ENCODE measurements at places on chromosomes 12 and 14.

DNA sequence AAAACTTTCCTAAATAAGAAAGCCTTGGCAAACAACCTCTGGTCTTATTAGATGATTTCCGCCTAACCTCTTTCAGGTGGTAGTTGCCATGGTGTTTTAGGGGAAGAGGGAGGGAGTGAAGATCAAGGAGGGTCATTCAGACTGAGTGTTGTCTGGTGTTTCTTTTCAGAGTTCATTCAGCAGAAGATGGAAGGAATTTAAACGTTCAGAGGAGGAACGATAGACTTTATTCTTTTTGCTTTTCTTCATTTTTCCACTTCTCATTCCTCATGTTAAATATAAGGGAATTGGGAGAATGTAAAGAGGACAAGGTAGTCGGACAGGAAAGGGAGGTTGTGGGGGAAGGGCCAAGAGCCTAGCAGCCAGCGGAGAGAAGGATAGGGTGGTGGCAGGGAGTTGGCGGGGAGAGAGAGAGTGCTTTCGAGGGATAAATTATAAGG, 17.4 kb upstream of the SALL2 start:
- DNase-seq, result no peak

- no peak for DNase-seq
These were observed 20.2 kb upstream of the PELI2 start for GRCh38 chr14:56098021-56098420.

- no peak for DNase-seq
These were observed 2.9 kb downstream of the RDH12 start for GRCh38 chr14:67704484-67705089.

DNA sequence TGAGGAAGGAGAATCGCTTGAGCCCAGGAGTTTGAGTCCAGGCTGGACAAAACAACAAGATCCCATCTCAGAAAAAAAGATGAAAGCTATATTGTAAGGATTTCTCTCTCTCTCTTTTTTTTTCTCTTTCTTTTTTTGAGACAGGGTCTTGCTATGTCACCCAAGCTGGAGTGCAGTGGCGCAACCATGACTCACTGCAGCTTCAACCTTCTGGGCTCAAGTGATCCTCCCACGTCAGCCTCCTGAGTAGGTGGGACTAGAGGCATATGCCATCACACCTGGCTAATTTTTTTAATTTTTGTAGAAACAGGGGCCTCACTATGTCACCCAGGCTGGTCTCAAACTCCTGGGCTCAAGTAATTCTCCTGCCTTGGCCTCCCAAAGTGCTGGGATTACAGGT, 5.8 kb upstream of the MRPL42 start:
- peak; percentile 26 for DNase-seq

DNA sequence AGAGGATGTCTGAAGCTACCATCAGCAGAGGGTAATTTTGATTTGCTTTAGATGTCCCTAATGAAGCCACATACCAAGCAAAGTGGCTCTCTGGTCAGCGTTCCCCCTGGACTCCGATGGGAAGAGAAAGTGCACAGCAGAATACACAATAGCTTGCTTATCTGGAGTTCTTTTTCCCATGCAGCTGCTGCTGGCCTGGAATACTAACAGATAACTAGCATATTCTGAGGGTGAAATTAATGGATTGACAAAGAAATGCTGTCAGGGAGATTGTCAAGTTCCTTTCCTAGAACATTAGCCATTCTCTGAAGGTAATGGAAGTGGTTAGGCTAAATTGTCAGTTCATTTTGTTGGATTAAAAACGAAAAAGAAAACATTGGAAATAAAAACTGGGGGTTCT, 391.3 kb downstream of the FLRT2 start:
- no peak for DNase-seq

GRCh38 chr14:89617481-89618329, 200.7 kb upstream of the FOXN3 start:
- DNase-seq, result no peak

GRCh38 chr12:47900131-47901062, 4.4 kb downstream of the VDR start:
- no peak for DNase-seq

GRCh38 chr12:3123729-3124128, 46.5 kb downstream of the TSPAN9 start:
- DNase-seq, result no peak

DNA sequence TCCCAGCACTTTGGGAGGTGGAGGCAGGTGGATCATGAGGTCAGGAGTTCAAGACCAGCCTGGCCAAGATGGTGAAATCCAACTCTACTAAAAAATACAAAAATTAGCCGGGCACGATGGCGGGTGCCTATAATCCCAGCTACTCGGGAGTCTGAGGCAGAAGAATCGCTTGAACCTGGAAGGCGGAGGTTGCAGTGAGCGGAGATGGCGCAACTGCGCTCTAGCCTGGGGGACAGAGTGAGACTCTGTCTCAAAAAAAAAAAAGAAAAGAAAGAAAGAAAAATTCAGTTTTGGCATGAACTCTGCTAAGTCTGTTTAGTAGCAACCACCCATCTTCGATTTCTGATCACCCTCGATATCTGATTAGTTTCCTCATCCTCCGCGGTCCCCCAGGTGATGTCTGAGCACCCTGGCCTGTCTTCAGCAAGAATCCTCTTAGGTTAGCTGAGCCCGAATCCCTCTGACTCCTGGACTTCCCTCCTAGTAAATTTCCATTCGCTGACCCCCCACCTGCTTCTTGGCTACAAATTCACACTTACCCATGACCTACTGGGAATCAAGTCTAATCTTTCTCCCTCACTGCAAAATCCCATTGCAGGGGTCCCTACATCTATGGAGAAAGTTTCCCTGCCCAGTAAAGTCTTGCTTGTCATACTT, 879 bp upstream of the HSPB8 start:
- DNase-seq, result no peak

- no peak for DNase-seq
These were observed 425.7 kb downstream of the ATP23 start for GRCh38 chr12:58367041-58367440.

GRCh38 chr12:18595412-18595811, 142.4 kb downstream of the PLCZ1 start:
- DNase-seq, result no peak

GRCh38 chr14:88026890-88027289, 22.0 kb downstream of the GPR65 start:
- DNase-seq, result no peak

DNA sequence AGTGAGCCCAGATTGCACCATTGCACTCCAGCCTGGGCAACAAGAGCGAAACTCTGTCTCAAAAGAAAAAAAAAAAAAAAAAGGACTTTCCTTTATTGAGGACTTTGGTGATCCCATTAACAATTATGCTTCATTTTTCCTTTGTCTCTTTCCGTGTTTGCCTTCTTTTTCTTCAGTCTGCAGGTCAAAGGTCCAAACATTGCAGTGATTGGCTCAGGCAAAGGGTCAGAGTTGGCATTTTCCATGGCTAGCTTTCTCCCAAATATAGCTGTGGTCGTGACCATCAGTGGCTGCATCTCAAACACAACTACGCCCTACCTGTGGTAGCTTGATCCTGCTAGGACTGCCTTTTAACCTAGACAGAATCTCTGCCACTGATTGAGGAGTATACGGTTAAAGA, 7.0 kb upstream of the DNAL1 start:
- DNase-seq, result no peak

DNA sequence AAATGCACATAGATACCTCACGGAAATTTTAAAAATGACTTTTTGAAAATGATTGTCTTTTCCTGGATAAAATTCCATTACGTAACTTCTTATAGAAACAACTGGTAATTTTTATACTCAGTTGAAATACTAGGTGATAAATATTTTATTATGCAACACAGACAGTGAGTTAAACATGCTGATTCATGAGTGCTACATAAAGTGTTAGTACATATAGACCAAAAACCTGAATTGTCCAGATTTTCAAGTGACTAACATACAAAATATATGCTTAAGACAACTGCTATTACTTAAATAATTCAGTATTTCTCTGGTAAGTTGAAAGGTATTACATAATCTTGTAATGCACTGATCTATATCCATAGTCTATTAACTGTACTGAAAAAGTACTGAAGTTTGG, 11.9 kb downstream of the PTPRO start:
- no peak for DNase-seq

DNA sequence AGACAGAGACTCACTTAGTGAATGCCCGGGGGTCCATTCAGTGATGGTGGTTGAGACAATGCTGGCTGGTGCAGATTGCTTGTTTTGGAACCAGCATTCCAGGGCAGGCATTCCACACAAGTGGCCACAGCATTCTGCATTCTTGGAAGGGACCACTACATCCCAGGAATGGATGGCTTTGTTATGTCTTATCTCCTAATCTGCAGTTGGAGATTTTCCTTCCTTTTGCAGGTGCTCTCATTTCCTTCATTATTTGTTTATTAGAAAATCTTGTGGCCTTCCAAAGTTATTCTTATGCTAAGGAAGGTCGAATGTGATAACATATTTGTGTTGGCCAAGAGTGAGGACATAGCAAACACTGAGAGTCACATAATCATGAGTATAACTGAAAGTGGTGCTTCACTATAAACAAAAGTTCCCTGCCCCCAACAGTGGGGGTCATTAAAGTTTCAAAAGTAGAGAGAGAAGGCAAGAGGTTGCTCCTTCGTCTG, 66.0 kb downstream of the BMP4 start:
- DNase-seq, result no peak

DNA sequence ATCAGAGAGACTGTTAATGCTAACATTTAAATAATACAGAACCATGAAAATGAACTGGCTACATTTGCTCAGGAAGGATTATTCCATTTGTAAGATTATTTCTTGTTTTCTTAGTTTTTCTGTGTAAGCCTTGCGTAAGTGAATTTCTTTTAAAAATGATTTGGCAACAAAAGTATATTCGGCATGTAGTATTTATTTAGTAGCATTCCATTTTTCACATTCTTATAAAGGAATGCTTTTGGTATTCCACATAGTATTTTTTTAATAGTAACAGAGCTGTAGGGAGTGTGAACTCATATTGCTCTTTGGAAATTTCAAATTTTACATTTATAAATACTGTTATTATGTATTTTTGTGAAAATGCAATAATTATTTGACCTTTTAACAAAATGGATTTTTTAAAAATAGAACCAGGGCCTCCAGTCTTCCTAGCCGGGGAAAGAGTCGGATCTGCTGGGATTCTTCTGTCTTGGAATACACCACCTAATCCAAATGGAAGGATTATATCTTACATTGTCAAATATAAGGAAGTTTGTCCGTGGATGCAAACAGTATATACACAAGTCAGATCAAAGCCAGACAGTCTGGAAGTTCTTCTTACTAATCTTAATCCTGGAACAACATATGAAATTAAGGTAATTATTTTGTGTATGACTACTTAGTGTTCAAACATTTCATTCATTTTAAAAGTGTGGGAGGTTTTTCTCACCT, 1.2 kb downstream of the PTPRQ start:
- no peak for DNase-seq

- DNase-seq, result no peak
These were observed 518.6 kb downstream of the NELL2 start for GRCh38 chr12:44357494-44357893.

GRCh38 chr12:132986885-132987225, 688 bp downstream of the ZNF26 start:
- no peak for DNase-seq

DNA sequence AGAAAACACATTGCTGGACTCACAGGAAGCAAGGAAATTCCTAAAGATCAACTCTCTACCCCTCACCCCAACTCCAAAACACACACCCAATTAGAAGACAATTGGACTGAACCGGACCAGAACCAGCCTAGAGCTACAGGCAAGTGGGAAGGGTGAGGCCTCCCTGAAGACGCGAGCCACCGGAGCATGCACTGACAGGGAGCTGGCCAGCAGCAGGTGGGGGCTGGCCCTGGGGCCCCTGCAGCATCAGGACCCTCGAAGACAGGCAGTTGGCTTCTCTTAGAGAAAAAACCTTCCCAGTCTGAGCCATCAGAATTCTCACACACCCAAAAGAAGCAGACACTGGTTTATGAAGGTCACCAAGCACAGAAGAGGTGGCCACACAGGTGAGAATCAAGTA, 209.5 kb upstream of the DIO3 start:
- DNase-seq, result no peak

- no peak for DNase-seq
These were observed 111.2 kb upstream of the NOVA1 start for GRCh38 chr14:26709019-26709418.

DNA sequence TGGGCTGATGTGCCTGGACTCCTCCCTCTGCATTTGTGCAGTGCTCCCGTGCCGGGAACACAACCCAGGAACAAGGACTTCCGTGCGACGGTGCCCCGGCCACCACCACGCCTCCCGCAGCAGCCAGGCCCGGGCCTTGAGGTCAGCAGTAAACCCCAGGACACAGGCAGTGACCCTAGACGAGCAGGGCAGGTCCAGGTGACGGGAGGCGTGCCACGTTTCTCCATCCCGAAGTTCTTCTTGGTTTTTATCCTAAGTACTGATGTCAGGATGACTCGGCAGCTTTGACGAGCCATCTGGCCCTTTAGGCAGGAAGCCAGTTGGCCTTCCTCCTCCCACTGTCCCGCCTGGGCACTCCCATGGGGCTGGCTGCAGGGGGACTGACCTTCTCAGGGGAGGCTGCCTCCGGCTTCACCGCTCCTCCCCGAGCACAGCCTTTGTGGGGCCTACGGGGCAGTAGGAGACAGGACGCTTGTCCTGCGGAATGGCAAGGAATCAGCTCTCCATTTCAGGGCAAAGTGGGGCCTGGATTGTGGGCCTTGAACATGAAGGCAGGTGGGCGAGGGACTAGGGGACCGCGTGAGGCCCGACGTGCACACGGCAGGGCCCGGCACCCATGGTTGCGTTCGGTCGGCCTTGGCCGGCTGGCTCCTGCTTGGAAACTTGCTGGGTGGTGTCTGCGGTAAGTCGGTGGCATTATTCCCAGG, 94.1 kb downstream of the FBXL14 start:
- DNase-seq, result no peak

- peak; percentile 8 for DNase-seq
These were observed at the start of gene BCAT1 for GRCh38 chr12:24948757-24949722. TSS of gene BCAT1 (minus strand) at chr12:24949101. CDS start at chr12:24948932, 169 bp downstream.

DNA sequence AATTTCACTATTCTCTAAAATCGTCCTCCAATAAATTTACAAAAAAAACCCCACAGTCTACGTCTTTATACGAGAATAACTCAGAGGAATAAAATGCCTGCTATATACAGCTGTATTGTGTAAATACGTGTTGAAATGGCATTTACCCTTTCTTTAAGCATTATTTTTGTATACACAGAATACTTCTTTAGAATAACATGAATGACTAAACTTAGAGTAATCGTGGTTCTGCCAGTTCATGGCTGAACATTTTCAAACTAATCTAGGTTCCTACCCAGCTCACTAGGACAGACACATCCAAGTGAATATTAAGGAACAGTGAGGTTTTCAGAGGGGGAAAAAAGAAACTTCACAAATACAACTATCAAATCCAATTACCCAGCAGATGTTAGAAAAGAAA, 24.6 kb downstream of the DICER1 start:
- DNase-seq, result no peak

- DNase-seq, result no peak
These were observed 1.9 kb downstream of the EGLN3 start for GRCh38 chr14:33948869-33949408.

DNA sequence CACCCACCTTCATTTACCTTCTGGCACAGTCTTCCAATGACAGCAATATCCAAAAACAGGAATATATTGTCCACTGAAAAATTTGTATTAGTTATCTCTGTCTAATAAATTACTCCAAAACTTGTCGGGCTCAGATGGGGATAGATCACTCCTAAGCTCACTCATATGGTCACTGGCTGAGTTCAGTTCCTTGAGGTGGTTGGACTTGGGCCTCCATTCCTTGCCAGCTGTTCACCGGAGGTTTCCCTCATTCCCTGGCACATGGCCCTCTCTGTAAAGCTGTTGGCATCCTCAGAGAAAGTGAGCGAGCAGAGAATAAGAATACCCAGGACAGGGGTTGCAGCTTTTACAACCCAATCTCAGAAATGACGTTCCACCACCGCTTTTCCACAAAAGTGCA, 81.5 kb downstream of the TMTC1 start:
- no peak for DNase-seq

GRCh38 chr12:92010368-92010767, 135.3 kb downstream of the BTG1 start:
- DNase-seq, result no peak

All from activated CD4-positive, alpha-beta T cell treated with anti-CD3 and anti-CD28 coated beads, Interleukin-2, amount 50 U/mL, for 4 hours (primary cell).